Heart right ventricle (tissue), 16 donors: ENCODE measurements at places on chromosomes 6 and 20. TPM values are rescaled to one million over a fixed set of nuclear protein-coding genes. Genes with fewer than 3 reads are reported as not detected.

- DNase-seq = no peak
Measured at GRCh38 chr20:36941401-36941835, 10.1 kb downstream of the SAMHD1 start.

DNA sequence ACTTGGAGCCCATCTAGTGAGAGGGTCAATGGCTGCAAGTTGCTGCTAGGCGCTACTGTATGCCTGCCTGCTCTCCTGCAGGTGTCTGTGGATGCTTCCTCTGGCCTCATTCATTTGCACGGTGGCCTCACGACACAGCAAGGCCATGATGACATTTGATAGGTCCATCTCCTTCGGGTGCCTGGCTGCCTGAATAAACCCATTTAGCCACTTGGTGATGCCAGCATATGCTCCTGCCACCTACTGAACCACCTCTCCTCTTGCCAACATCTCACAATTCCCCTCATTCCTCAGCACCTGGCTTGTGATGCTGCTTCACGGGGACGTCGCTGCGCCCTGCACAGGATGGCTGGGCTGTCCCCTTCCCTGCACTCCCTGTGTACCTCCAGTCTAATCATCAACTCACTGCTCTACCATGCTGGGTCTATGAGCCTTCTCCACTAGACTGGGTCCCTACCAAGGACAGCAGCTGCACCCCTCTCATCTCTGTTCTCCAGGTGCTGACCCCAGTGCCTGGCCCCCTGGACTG lies 51.1 kb downstream of the AGPAT4 start:
- no peak for DNase-seq

- DNase-seq = no peak
Measured at GRCh38 chr6:20227350-20227749, 15.1 kb upstream of the MBOAT1 start.

Gene KIF25
- total RNA-seq = 0.80 TPM

Gene CD93
- 35.3 TPM for total RNA-seq
